ENCODE measurements at places on chromosomes 2 and 18.

- peak; percentile 59 for DNase-seq
These were observed 558 bp downstream of the DNAJC10 start for GRCh38 chr2:182716650-182716979.

DNA sequence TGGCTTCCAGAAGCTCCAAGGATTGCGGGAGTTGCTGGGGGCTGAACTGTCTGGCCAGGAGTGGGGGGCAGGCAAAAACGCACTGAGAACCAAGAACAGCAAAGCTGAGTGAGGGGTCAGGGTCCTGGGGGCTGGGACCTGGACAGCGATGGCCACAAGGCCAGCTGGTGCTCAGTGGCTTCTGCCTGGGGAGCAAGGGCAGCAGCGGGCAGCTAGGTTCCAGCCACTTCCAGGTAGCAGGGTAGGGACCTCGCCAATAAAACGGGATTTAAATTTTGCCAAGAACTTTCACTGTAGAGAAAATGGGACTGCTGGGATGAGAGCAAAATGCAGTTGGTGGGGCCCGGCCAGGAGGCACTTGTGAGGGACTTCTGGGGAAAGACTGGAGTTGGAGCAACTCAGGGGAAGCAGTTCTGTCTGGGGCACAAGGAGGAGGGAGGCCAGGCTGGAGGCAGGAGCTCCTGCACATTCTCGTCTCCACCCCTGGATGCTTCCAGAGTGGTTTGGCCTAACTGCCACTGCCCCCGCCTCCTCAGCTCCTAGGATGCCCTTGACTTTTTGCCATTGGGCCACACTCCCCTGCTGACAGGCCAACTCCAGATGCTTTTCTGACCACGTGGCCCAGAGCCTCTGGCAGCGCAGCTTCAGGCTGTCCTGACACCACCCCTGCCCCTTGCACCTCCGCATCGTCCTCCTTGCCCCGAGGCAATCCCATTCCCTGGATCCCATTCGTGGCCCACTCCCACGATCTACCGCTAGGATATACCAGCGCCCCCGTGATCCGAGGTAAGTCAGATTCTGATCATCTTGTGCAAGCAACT is 5.5 kb upstream of the CCDC74A start:
- no peak for DNase-seq

DNA sequence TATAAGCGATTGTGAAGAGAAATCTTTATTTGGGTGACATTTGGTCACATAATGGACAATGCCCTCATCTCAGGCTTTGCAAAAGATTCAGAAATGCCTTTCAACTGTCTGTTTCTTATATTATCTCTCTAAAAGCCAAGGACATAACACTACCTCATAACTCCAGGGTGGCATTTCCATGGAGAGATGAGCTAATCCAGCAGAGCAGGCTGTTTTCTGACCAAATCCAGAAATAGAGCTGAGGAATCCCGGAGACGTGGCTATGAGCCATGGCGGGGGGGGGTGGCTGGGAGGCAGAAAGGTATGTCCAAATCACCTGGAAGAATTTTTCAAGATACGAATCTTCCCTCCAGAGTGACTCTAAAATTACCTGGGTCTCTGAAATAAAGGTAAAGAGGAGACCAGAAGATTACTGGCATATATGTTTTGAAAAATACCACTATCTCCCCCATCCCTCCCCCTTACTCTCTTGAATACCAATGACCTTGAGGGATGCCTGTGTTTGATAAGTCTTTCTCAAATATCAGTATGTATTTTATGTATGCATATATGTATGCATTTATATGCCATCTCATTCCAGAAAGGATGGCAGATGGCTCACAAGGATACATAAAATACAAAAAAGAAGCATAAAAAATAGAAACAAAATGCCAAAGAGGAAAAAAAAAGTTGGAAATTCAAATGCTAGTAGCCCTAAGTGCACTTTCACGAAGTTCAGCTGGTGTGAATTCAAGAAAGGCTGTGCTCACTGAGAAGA is 296.0 kb upstream of the MGAT5 start:
- DNase-seq: no peak

- DNase-seq: no peak
These were observed 288.4 kb downstream of the LRRTM1 start for GRCh38 chr2:80016171-80016570.

GRCh38 chr2:22281033-22281432 is 1103.9 kb upstream of the KLHL29 start:
- DNase-seq: no peak

- peak; percentile 51 for DNase-seq
These were observed 215.6 kb upstream of the MAP2 start for GRCh38 chr2:209208211-209208610.

DNA sequence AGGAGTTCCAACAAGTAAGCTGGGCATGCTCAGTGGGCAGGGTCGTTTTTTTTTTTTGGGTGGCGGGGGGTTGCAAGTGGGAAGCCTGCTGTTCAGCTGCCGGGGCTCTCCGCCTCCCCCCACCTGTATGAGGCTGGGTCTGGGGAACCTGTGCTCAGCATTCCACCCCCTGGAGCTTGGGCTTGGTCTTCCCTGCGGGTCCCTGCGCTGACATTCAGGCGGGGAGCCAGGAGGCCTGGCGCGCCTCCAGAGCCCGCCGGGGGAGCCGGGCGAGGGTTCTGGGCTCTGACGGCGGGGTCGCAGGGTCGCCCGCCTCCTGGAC is 822 bp upstream of the GPD2 start:
- no peak for DNase-seq

GRCh38 chr2:64685430-64685829 is 31.7 kb upstream of the SERTAD2 start:
- DNase-seq: no peak

- no peak for DNase-seq
These were observed 321.3 kb upstream of the TFPI start for GRCh38 chr2:187875261-187876141.

GRCh38 chr2:136582628-136583205 is 182.6 kb upstream of the THSD7B start:
- DNase-seq: peak; percentile 45

DNA sequence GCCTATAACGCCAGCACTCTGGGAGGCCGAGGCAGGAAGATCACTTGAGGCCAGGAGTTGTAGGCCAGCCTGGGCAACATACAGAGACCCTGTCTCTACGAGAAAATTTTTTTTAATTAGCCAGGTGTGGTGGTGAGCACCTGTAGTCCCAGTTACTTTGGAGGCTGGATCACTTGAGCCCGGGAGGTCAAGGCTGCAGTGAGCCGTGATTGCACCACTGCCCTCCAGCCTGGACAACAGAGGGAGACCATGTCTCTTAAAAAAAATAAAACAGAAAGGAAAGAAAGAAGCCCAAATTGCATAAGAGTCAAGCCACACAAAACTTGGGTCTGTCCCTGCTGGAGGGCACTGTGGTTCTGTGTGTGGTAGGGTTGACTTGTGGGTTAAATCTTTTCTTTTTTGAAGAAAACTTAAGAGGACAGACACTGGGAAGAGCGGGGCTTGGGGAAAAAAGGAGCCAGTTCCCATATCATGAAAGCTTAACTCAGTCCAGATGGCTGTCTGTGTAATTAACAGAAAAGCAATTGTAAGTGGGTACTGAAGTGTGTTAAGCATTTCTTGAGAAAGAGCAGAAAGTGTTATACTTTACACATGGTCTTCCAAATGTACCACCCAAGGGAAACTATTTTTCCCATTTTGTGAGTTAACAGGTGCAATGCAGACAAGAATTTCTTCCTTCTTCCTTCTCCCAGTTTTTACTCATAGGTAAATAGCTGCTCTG is 115.1 kb downstream of the ALPK2 start:
- DNase-seq: no peak

DNA sequence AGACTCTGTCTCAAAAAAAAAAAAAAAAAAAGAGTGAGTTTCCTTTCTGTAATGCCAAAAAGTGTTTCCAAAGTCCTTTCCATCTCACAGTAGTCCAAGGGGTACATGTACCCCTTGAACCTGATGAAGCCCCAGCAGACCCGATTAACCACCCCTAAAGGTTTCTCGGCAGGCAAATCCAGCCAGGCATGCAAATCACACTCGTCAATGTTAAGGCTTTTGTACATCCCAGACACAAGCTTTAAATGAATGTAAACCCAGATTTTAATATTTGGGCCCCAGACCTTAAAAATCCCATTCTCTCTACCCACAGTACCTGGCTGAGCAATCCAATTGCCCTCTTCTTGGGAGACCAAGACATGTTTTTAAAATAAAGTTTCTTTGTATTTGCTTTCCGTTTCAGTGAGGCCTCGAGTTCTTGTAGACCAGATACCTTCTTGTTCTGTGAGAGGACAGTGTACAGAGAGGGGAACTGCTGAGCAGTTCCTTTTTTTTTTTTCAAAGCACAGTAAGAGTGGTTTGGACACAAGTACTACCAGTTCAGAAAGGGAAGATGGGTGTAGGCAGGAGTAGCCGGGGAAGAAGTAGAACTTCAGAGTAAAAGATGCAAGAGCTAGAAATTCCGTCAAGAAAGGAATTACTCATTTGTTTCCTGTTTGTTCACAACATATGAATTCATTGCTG is at the start of gene NLRC4:
Gene NLRC4, minus strand, starts transcription at position 465 of the 684 bp plus-strand sequence. CDS start 8,111 bp downstream, outside the sequence.
- DNase-seq: peak; percentile 75

DNA sequence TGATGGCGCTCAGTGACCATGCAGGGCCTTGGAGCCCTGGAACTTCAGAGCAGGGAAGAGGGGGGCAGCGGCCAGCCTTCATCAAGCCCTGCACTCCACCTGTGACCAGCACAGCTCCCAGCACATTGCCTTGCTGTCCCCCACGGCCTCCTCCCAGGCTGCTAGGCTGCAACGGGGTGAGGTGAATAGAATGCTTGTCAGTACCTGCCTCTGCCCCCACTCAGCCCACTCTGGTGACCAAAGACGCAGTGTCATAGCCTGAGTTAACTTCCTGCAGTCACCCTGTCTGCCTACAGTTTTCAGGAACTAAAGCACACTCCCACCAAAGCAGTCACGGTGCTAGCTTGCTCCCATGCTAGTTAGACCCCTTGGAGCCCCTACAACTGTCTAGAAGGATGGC is 72.1 kb downstream of the STPG4 start:
- no peak for DNase-seq
